ENCODE measurements at places on chromosomes 1 and 21.

- DNase-seq, result no peak
These were observed 49.9 kb downstream of the LHX9 start for GRCh38 chr1:197967066-197967465.

DNA sequence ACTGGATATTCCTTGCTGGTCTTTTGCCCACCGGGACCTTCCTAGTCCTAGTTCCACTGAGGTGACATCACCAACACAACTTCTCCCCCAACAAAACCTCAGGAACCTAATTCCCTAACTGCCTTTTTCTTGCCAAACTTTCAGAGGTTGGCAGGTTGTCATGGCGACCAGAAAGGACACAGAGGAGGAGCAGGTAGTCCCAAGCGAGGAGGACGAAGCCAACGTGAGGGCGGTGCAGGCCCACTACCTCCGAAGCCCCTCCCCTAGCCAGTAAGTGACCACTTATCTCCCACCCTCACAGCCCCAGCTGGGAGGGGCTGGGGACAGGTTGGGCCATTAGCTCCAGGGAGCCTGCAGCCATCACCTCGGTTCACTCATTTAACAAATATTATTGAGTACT, 815 bp downstream of the STYXL2 start:
- DNase-seq, result peak; percentile 61

- peak; percentile 69 for DNase-seq
These were observed 11.3 kb downstream of the NCSTN start for GRCh38 chr1:160354388-160354985.

GRCh38 chr21:39238275-39238674, 55.0 kb upstream of the PSMG1 start:
- DNase-seq, result no peak

- peak; percentile 86 for DNase-seq
These were observed 2.5 kb upstream of the APOBEC4 start for GRCh38 chr1:183655562-183656075.

- peak; percentile 93 for DNase-seq
These were observed 169.7 kb downstream of the PBX1 start for GRCh38 chr1:164728719-164729118.

DNA sequence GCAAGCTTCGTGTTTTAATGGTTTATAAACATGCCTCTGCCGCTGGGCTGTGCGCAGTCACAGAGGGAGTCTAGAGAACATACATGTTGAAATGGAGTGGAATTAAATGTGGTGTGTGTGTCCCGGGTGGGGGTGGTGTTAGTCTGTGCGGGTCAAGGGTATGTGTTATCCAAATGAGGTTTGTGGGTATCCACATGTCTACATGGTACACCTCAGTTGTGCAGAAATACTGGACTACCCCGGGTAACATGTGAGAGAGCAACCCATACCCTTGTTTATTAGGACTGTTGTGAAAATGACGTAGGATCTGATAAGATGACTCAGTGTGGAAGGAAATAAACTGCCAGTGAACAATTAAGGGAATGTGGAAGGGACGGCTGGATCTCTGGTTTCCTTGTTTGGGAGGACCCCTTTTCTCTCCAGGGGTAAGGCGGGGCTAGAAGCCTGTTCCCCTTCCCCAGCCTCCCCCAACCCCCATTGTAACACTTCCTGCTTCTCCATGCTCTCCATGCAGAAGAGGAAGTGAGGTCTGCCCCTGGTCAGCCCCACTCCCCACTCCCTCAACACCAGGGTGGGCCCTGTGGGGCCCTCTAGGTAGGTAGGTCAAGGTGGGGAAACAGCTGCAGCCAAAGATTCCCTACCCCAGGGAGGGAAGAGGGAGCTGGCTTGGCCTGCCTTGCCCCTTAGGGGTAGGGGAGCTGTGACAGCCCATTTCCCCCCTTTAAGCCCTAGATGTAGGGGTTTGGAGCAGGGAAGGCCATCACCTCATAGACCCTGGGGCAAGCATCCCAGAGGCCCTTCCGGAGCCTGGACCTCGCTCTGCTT, 690 bp downstream of the EPS8L3 start:
- DNase-seq, result no peak

DNA sequence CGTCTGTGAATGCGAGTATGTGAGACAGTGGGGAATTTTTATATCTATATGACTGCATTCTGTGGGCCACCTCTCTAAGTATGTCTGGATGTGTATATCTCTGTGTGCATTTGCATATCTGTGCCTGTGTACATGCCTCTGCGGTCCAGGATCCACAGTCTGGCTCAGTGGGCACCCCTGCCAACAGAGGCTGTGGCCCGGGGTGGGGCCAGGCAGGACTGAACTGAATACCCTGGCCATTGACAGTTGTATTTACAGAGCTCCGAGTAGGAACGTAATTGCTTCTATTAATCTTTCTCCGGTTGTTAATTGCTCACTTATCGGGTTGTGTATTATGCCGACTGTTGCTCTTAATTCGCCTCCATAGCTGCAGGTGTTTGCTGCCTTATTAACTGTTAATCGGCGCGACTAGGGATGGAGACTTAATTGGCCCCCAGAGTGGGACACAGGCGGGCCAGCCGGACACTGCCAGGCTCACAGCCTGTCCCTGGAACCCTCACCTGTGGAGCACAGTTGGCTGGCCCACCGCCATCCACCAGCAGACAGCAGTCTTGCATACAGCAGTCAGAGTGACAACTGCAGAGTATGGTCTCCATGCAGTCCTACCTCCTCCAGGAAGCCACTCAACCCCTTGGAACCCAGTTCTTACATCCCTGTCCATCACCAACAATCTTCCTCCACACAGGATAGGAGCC, 22.4 kb upstream of the ADGRB2 start:
- DNase-seq, result peak; percentile 76

DNA sequence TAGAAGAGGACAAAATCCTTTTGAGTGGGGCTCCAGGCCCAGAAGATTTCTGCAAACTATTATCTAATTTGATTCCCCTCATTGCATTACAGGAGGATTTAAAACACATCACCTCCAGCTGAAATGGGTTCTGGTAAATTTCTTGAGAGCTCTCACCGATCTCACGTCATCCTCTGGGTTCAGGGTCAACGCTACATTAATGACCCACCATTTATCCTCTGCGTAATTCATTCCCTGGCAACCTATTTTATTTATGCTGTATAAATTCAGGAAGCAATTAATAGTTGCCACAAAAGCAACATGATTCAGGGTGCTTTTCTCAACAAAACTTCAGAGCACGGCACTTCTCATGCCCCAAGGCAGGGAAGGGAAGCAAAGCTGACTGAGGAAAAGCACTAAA, 38.9 kb downstream of the LMX1A start:
- DNase-seq, result no peak

DNA sequence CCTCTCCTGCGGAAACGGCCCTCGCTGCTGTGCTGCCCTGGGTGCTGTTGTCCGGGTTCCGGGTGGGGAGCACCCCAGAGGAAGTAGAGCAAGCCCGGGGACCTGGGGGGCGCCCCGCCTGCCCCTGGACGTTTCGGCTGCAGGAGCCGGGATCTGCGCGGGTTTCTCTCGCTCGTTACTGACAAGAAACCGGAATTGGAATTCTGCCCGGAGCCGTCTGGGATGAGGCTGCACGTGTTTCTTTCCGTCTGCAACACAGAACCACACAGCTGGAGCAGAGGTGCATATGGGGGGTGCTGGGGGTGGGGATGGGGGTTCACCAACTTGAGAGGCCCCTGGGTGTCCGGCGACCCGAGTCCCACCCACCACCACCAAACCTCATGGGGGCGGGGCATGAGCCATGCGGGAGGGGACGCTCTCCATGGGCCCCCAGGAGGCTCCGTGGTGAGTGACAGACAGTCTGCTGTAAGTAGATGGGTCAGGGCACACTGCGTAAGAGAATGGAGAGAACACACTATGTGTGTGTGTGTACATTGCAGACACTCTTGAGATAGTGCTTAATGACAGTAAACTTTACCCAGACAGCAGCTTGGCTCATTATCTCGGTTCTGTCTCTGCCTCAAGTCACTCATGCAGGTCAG, 261.4 kb upstream of the C1orf174 start:
- DNase-seq, result no peak

Measured in NCI-H69 (cell line).